ENCODE measurements at places on chromosomes 1 and 21.

- DNase-seq, result no peak
These were observed 45.5 kb downstream of the SNRPE start for GRCh38 chr1:203906932-203907331.

- no peak for DNase-seq
These were observed 11.4 kb upstream of the SPATC1L start for GRCh38 chr21:46195595-46196195.

- peak; percentile 22 for DNase-seq
These were observed 20.8 kb upstream of the SDC3 start for GRCh38 chr1:30929135-30929889.

- no peak for DNase-seq
These were observed 15.9 kb downstream of the S100A10 start for GRCh38 chr1:151977662-151978230.

- DNase-seq, result peak; percentile 64
These were observed 5.3 kb upstream of the SRP9 start for GRCh38 chr1:225772323-225772768.

DNA sequence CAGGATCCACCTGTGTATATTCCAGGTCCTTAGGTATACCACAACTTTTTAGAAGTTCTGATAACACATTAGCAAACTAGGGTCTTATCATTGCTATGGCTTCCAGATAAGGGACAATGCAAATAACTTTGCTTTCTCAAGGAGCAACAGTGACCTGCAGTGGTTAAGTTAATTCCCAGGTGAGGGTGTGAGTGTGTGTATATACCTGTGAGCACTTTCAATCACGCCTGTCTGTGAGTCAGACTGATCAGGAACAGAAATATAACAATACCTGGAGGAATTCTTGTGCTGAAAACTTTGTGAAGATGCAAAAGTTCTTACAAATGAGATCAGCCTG is 317.0 kb downstream of the PAPPA2 start:
- DNase-seq, result no peak

DNA sequence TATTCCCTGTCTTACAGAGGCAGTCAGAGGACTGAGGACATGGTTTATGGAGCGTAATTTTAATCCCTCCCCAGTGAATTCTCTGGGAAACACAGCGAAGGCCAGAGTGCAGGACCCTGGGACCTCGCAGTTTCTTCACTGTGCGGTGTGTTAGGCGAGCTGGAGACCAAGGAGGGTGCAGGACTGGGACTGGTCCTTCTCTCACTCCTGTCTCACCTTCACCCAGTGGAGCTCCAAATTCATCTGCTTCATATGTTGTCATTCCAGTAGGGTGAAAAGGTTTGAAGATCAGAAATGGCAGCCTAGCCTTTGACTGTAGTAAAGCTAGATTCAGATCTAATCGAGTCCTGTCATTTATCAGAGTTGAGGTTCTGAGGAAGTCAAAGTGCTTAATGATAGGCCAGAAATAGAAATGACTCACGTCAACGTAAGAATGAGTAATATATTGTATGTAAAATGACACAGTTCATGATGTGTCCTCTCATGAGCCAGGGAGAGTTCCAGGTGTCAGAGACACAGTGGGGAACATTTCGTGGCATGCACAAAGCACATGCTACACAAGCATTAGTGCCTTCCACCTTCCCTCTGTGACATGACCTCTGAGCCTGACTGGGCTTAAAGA is 647.5 kb downstream of the SMYD3 start:
- DNase-seq, result no peak

DNA sequence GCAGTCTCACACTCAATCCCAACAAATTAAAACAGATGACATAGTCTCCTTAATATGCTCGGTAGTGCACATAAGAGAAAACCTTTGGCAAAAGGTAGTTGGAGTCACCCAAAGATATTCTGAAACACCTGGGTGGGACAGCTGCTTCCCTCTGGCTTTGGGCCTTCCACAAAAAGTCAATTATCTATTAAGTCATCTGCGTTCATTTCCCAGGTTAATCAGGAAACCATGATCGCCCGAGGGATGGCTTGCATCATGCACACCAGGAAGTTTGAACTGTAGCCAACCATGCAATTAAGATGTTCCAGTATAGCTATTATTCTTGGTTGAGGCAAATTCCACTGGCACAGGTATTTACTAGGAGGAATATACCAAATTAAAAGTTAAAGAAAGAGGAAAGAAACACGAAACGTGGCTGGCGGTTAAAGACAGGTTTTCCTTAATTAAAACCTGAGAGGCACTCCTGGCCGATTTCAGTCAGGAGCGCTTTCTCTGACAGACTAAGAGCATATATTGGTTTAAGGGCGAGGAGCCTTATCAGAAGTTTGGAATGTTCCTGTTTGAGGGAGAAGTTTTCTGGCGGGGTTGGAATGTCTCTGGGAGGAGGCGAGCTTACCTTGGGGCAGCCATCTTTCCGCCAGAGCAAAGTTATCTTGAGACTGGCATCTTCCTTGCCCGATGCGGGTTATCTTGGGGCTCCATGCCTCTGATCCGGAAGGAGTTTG is 19.9 kb downstream of the CLDN17 start:
- DNase-seq, result no peak

GRCh38 chr1:38577937-38578270 is 281.7 kb downstream of the RRAGC start:
- DNase-seq, result no peak

- DNase-seq, result no peak
These were observed 31.6 kb upstream of the NBL1 start for GRCh38 chr1:19612530-19612929.

DNA sequence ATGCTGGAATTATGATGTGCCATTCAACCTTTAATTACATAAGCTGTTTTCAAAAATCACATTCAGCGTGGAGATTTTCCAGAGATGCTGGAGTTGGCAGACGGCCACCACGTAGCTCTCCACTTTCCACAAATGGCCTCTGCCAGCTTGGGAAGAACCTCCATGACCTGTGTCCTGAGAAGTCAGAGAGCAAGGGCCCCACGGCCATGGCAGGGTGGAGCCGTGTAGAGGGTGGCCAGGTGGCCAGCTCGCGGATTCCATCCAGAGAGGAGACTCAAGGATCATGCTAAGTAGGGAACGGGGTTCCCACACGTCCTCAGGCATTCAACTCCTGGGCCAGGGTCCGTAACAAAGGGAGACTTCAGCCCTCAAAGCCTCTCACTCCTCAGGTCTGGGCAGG is 1.3 kb upstream of the GALE start:
- DNase-seq, result no peak

- DNase-seq, result no peak
These were observed 64.8 kb downstream of the PLXNA2 start for GRCh38 chr1:208179263-208179816.

- no peak for DNase-seq
These were observed 1208.3 kb upstream of the B3GALT2 start for GRCh38 chr1:194394676-194395075.

- DNase-seq, result peak; percentile 29
These were observed 4.7 kb downstream of the POGK start for GRCh38 chr1:166843769-166844596.

GRCh38 chr1:190940951-190941350 is 463.3 kb upstream of the BRINP3 start:
- DNase-seq, result no peak

GRCh38 chr1:154402409-154402921 is 2.7 kb upstream of the IL6R start:
- no peak for DNase-seq

DNA sequence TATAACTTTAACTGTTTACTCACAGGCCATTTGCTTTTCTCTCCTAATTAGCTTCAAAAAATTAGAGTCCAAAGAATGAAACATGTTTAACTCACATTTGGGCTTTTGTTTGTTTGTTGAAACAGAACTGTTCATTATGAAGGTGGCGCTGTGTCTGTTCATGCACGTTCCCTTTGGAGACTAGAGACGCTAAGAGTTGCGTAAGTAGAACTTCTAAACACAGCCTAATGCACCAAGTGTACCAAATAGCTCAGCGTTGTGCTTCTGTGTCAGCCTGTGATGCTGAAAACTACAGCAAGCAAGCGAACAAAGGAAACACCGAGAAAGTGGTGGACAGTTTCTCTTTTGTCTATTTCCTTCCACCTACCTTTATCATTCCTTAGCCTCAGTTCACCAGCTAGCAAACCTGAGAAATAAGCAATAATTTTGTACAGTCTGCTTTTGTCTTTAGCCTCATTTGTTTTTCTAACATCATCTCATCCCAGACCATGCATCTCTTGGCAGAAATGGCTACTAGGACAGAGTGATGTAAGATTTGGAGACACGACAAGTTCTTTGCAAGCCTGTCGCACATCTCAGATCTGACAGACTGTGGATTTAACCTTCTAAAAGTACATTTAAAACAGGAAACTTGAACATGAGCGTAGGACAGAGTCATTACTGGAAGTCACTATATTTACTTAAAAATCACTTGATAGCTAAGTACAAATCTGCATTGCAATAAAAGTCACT is 375.1 kb downstream of the RYR2 start:
- no peak for DNase-seq

- no peak for DNase-seq
These were observed 1.8 kb upstream of the PRELP start for GRCh38 chr1:203473781-203474305.

GRCh38 chr21:43599728-43600127 is 59.6 kb downstream of the HSF2BP start:
- DNase-seq, result no peak

DNA sequence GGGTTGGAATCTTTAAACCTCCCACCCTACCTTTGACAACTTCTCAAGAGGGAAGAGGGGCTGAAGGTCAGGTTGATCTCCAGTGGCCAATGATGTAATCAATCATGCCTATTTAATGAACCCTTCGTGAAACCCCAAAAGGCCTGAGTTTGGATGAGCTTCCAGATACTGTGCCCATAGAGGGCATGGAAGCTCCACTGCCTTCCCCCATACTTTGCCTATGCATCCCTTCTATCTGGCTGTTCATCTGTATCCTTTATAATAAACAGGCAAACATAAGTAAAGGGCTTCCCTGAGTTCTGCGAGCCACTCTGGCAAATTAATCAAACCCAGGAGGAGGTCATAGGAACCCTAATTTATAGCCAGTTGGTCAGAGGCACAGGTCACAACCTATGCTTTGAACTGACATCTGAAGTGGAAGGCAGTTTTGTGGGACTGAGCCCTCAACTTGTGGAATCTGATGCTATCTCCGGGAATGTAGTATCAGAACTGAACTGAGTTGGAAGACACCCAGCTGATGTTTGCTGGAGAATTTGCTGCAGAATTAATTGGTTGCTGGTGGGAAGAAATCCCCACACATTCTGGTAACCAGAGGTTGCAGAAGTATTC is 24.8 kb downstream of the S100A10 start:
- no peak for DNase-seq

- no peak for DNase-seq
These were observed 229.8 kb downstream of the DISC1 start for GRCh38 chr1:231856426-231856825.

- DNase-seq, result no peak
These were observed 47.1 kb downstream of the DDAH1 start for GRCh38 chr1:85417876-85418275.

DNA sequence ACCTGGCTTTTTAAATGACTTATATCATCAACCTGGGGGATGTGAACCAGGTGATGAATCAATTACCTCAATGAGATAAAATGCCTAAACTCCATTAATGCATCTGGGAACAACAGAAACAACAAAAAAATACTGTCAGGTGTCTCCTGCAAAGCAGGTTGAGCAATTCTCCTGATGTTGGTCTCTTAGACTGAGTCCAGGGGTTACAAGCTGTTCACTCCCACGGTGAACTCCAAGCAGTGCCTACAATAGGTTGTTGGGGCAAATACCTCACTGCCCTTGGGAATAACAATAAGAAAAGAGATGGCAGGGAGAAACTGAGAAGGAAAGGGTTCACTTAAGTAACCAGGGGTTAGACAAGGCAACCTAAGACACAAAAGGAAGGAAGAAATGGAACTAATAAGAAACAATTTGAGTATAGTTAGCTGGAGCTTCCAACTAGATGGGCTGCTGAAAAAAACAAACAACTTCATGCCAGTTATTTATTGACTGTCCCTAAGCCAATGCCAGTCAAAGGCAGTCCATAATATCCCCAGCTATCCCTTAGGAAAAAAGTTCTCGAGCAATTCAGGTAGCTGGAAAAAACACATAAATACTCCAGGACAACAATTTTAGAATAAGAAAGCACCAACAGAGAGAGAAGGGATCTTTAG is 97.6 kb upstream of the MAGI3 start:
- DNase-seq, result no peak

DNA sequence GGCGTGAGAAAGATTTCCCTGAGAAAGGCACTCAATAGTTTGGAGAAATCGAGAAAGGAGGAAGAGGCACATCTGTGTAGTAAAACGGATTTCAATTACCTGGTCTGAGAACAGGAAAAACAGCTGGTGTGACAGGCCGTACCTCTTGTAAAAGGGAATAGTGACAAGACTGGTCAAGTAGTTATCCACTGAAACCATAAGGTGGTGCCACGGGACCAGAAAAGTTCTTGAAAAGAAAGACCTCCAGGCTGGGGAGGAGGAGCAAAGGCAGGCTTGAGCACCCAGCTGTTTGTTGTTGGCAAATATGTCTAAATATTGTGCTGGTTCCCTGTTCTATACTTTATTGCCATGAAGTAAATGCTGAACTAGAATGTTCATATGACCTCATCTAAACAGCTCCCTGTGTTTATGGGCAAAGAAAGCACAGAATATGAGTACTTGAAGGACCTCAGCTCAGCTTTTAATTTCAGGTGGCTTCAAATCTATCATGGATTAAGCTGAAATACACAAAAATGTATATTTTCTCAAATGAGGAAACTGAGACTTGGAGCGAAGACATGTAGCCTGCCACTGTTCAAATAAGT is 4.0 kb downstream of the HAO2 start:
- no peak for DNase-seq

GRCh38 chr1:78069784-78070183 is 24.0 kb downstream of the GIPC2 start:
- DNase-seq, result no peak

GRCh38 chr21:14572204-14572780 is 26.2 kb upstream of the SAMSN1 start:
- DNase-seq, result no peak
